ENCODE measurements at places on chromosomes 16 and 17.

GRCh38 chr17:74599023-74599399 lies 6.9 kb upstream of the CD300LD start:
- no peak for DNase-seq

GRCh38 chr17:60390186-60390585 lies 1.7 kb downstream of the USP32 start:
- peak; percentile 87 for DNase-seq

- no peak for DNase-seq
Measured at GRCh38 chr17:39636587-39636926, 387 bp upstream of the STARD3 start.

GRCh38 chr16:67883872-67884261 lies 818 bp upstream of the NRN1L start:
- peak; percentile 76 for DNase-seq

GRCh38 chr17:6831661-6832263 lies at the start of gene TEKT1:
Gene TEKT1, minus strand, starts transcription at chr17:6831729. Its CDS starts 1,353 bp downstream, at chr17:6830376.
- peak; percentile 84 for DNase-seq

DNA sequence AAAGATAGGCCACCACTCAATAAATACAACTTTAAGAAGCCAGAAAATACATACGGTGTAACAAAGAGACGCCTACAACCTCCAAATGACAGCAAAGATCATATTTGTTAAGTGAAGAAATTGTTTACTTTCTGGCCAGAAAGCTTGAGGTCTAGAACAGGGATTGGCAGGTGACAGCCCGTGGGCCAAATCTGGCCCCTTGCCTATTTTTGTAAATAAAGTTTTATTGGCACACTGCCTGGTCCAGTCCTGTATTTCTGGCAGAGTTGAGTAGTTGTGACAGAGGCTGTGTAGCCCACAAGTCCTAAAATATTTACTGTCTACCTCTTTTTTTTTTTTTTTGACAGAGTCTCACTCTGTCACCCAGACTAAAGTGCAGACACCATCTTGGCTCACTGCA lies 3.4 kb upstream of the CLEC19A start:
- no peak for DNase-seq

- DNase-seq, result no peak
Measured at GRCh38 chr16:12535535-12536411, 267.9 kb downstream of the CPPED1 start.

GRCh38 chr16:25109643-25110042 lies 1.9 kb upstream of the LCMT1 start:
- DNase-seq, result peak; percentile 97

DNA sequence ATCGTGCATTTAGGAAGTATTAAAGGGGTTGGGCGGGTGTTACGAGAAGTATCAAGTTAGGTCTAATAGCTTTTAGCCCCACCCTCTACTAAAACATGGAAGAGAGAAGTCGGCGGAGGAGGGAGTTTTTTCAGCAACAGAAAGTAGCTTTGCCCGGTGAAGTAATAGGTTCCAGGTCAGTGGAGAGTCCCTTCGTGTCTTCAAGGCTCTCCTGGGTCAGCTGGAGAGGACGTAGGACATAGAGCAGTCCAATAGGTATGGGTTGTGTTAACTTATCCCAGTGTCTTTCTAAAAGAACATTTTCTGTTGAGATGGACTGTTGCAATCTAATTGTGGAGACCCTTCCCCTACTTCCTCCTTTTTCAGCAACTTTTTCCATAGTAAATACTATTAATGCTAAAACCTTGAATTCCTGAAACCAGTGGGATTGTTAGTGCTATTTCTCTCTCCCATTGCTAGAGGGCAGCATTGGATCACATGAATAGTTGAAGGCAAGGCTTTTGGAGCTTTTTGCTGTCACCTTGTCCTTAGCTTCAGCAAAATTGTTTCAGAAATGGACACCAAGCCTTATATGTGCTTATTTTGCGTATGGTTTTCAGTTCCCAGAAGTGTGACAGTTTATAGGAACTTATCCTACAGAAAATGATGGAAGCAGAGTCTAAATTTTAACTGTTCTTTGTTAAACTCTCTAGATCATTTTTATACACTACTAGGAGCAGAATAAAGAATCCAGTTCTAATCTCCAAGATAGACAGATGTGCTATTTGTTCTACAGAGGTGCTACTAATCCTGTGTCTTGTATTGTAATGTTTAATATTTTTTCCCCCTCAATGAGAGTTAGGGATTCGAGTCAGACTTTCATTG lies 38.4 kb downstream of the UTP18 start:
- DNase-seq, result peak; percentile 39

DNA sequence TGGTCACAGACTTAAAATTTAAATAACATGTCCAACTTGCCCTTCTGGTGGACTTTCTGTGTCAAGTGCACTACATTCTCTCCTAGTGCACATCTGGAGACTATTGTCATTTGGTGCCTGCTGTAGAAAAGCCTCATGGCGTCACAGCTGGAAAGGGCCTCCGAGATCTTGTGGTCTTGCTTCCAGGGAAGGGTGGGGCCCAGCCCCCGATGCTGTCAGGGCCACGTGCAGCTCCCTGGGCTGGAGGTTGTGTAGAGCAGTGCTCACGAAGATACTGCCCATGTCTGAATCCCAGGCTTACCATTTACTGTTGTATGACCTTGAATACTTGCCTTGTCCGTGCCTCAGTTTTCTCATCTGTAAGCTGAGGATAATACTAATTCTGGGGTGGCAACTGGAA lies 6.8 kb upstream of the MPRIP start:
- no peak for DNase-seq

- no peak for DNase-seq
Measured at GRCh38 chr17:38431346-38432145, 3.3 kb downstream of the ARHGAP23 start.

DNA sequence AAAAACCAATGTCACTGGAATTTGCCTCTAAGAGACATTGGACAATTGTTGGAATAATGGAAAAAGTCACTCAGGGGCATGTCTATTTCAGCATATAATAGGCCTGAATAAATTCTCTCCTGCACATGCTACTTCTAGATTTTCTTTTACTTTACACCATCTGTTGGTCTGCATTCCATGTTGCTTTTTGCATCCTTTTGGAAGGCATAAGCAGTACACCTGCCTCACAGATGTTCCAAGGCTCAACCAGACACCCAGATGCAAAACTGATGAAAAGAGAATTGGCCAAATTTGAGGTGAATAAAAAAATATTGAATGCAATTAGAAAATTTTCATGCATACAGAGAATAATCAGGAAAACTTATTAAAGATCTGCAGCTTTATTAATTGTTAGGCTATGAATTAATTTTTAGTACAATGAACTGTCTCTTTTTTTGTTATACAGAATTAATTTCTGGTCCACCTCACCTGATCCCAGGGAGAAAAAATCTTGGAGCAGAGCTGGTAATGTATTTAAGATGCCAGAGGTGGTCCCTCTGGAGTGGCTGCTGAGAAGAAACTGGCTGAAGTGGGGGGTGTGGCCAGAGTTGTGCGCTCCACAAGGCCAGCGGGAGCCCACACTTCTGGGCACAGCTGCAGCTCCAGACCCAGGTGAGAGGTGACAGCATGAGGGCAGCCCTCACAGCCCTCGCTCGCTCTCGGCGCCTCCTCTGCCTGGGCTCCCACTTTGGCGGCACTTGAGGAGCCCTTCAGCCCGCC lies 778.6 kb downstream of the CDH11 start:
- no peak for DNase-seq

- peak; percentile 40 for DNase-seq
Measured at GRCh38 chr16:65229191-65229662, 107.4 kb upstream of the CDH11 start.

- peak; percentile 65 for DNase-seq
Measured at GRCh38 chr16:49048557-49048956, 233.1 kb downstream of the CBLN1 start.

DNA sequence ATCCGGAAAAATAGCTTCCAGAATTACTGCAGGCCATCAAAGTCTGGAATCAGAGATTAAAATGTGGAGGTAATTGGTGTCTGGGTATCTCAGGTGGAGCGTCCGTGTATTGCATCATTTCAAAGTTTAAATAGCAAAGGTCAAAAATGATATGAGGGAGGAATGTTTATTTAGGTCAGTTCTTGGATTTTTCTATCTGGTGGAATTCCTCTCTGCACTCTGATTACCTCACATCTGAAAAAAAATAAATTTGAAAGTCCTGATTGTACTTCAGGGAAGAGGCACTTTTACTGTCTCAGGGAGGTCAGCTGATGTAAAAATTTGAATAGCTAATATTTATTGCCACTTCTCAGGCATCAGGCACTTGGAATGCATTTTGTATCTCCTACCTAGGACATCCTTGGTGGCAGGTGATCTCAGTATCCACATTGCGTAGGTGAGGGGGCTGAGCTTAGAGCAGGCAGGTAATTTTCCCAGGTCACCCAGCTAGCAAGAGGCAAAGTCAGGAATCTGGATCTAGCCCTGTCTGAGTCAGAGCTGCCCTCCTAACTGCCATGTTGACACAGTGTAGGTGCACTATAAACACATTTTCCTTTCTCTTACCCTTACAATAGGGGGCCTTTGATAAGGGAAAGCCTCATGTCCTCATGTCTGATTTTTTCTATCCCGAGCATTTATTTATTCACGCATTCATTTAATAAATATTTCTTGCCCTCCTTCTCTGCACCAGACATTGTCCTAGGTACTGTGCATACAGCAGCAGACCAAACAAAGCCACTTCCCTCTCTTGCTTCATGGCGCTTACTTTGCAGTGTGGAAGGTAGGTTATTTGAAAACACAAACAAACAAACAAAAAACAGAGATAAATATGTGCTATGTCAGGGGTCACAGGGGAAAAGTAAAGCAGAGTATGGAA lies 454.3 kb downstream of the HAPSTR1 start:
- DNase-seq, result no peak

- DNase-seq, result peak; percentile 33
Measured at GRCh38 chr17:57861000-57861789, 11.4 kb upstream of the MRPS23 start.

- no peak for DNase-seq
Measured at GRCh38 chr17:33444731-33445130, 151.6 kb upstream of the ASIC2 start.

GRCh38 chr16:89230255-89230654 lies 12.8 kb downstream of the ZNF778 start:
- no peak for DNase-seq

GRCh38 chr16:72311426-72311825 lies 139.5 kb upstream of the PMFBP1 start:
- no peak for DNase-seq

- no peak for DNase-seq
Measured at GRCh38 chr16:11306381-11306780, 25.3 kb upstream of the PRM1 start.

GRCh38 chr17:41433586-41433985 lies 7.2 kb downstream of the KRT38 start:
- DNase-seq, result no peak

DNA sequence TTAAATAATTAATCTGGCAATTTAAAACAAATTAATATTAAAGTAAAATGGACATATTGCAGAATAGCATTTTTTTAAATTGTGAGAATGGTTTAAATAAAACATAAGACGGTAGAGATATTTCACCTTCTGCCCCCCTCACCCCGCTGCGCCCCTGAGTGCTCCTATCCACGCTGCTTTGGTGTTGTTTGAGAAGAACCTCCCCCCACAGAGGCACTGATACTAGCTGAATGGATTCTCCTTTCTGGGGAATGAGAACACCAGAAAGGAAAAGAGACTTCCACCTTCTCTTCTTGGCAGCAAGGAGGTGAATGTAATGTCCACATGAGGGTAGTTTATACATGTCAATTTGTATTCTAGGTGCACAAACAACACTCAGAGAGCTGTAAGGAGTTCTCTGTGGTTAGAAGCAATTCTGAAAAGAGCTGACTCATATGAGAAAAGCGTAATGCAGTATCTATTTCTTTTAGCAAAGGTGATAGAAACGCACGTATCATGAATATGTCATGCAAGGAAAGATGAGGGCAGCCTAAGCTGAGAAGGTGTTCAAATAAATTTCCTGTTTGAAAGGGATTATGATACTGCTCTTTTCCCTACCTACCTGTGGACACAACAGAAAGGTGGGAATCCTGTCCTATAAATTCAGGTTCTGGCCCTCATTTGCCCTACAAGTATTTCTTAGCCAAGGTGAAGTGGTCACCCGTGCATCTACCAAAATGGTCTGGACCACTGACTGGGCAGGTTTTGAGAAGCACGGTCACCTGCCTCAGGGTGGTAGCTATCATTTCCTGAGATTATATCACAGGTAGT lies 126.9 kb downstream of the PARN start:
- DNase-seq, result peak; percentile 93

Data from epithelial cell of esophagus (primary cell).